Naive B cell (primary cell): ENCODE measurements at places on chromosomes 13 and 19. TPM values are rescaled to one million over a fixed set of nuclear protein-coding genes. Genes with fewer than 3 reads are reported as not detected.

- no peak overlapping the region for H3K27ac ChIP-seq
- no peak overlapping the region for H3K4me3 ChIP-seq
- H3K4me1 ChIP-seq: peaks cover 9% of the 10 kb centered on the region
- DNase-seq: no peak
Observed at GRCh38 chr13:99870541-99870940, 101.0 kb downstream of the ZIC5 start.

- no peaks in the 10 kb centered on the region for H3K27me3 ChIP-seq
- no peak for DNase-seq
- H3K36me3 ChIP-seq: no peaks in the 10 kb centered on the region
- no peak overlapping the region for H3K4me3 ChIP-seq
- H3K27ac ChIP-seq: no peak overlapping the region
Observed at GRCh38 chr13:32829269-32829668, 187.0 kb upstream of the KL start.

- no peaks in the 10 kb centered on the region for H3K27me3 ChIP-seq
- no peak overlapping the region for H3K27ac ChIP-seq
- DNase-seq: no peak
- H3K4me3 ChIP-seq: no peak overlapping the region
- peaks cover 12% of the 10 kb centered on the region for H3K36me3 ChIP-seq
- H3K4me1 ChIP-seq: peaks cover 51% of the 10 kb centered on the region
Observed at GRCh38 chr13:27641711-27642502, 20.2 kb downstream of the POLR1D start.

DNA sequence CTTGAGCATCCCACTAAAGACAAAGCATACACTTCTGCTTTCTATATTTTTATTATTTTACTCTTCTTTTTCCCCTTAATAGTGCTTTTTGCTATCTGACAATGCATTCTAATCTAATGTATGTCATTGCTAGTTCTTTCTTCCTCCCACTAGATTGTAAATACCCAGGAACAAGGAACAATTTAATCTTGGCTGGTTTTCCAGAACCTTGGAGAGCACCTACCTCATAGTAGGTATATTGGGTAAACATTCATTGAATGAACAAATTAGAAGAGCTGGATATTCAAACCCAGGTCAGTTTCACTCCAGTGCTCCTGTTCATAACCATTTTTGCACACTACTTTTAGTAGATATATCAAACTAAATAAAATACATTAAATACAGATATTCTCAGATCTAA lies 1617.6 kb upstream of the SLC10A2 start:
- no peak overlapping the region for H3K4me3 ChIP-seq
- no peaks in the 10 kb centered on the region for H3K27me3 ChIP-seq
- H3K27ac ChIP-seq: no peak overlapping the region
- no peaks in the 10 kb centered on the region for H3K4me1 ChIP-seq
- no peaks in the 10 kb centered on the region for H3K36me3 ChIP-seq
- no peak for DNase-seq

- H3K36me3 ChIP-seq: no peaks in the 10 kb centered on the region
- H3K4me3 ChIP-seq: peak overlapping the region; percentile 54
- no peak for DNase-seq
- H3K4me1 ChIP-seq: peaks cover 21% of the 10 kb centered on the region
- H3K27me3 ChIP-seq: no peaks in the 10 kb centered on the region
Observed at GRCh38 chr19:17248011-17248776, 2.5 kb upstream of the NR2F6 start.

CDX2 gene
- not detected for polyA plus RNA-seq
